ENCODE measurements at places on chromosomes 5 and 9. TPM values are rescaled to one million over a fixed set of nuclear protein-coding genes. Genes with fewer than 3 reads are reported as not detected.

The TENT4A gene
- total RNA-seq: 17.5 TPM

The ARHGEF37 gene
- 2.1 TPM for total RNA-seq

The SYK gene
- total RNA-seq: not detected

The DNAH5 gene
- total RNA-seq: 2.2 TPM

The TMEM250 gene
- total RNA-seq: 47.5 TPM

The SLC45A2 gene
- not detected for total RNA-seq

The MOB3B gene
- 14.4 TPM for total RNA-seq

The GPR150 gene
- 0.16 TPM for total RNA-seq

The MVB12B gene
- total RNA-seq: 7.8 TPM

The C5orf58 gene
- not detected for total RNA-seq

Measured in A549 treated with Hydrocortisone at 1 μM for 4 hours (cell line).